WERI-Rb-1 (cell line): ENCODE measurements at places on chromosomes 5 and 9.

- no peak for DNase-seq
Measured at GRCh38 chr5:111975133-111975532, 218.1 kb upstream of the NREP start.

DNA sequence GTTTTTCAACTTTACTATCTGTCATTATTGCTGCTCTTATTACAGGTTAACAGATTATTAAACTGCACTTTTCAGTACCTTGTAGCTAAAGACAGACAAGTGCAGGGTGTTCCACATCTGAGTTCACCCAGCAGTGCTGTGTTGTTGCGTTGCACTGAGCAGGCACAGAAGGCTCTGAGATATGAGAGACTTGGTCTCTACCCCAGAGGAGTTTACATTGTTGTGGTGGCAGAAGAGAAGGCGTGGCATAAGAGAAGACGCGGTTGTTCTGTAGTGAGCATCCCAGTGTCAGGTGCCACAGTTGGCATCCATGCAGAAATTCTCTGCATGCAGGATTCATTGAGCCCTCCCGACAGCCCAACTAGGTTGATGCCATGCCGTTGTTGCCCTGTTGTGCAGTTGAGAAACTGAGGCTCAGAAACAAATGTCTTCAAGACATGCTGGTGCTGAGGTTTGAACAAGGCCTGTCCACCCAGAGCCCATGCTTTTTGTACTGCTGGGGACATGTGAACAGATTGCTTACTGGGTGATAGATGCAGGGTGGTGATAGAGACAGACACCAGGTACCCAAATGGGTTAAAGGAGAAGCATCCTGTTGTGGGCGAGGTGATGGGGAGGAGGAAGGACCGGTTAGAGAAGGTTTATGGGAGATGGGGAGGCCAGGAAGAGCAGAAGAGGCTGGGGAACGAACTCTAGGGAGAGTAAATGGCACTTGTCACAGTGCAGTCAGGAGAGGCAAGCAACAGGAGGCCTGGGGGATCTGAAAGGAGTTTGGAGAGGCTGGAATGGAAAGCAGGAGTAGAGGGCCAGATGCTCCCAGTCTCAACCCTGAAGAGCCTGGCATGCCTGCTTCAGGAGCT, 8.2 kb downstream of the ABL1 start:
- DNase-seq, result no peak

- DNase-seq, result peak; percentile 48
Measured at GRCh38 chr9:91192381-91193086, 169.2 kb downstream of the AUH start.

DNA sequence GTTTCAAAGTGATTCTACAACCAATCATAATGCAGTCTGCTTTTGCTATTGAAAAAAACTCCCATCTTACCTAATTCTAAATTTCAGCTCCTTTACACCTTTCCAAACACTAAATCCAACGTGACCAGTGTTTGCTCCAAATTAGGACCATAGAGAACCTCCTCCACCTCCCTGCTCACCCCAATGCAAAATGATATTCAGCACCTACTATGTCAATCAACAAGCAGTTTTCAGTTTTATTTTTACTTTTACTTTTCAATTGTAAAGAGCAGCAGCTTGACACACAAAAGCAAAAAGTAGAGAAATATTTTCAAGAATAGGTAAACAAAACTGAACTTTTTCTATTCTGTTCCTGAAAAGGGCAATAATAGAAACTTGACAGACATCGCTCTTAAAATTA, 3.4 kb downstream of the FAM13B start:
- DNase-seq, result no peak

DNA sequence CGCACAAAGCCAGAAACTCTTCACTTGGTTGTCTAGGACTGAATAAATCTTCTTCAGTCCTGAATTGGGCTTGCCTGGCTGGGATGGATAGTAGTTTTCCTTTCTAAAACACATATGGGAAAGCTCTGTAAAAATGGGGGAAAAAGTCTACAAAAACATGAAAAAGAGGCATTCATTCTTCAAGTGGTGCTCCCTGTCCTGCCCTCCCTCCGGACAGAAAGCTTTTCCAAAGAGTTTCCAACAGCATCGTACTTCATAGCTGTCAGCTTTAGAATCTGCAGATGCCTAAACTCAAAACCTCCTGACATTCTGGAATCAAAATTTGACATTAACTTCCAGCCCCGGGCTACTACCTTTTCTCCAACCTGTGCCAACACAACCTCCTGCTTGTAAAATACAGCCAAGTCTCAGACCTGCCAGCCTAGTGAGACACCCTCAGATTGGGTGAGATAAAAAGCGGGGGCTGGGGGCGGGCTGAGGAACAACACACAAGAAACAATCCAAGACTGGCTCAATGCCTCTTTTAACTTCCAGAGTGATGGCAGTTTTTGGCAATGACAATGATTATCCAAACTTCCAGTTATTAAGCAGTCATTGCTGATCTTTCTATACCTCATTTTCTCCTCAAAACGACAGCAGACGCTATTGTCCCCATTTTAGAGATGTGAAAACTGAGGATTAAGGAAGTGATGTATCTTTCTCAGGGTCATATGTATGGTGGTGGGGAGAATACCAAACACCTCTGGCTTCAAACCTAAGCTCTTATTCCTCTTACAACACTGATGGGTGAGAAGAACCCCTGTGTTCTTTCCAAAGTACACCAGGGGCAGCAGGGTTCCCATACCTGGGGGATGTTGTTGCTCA, 1.3 kb downstream of the TNC start:
- DNase-seq, result no peak

GRCh38 chr5:177040814-177041420, 18.4 kb downstream of the ZNF346 start:
- DNase-seq, result no peak

GRCh38 chr5:141681695-141682641, at the start of gene ARAP3:
Gene ARAP3, minus strand, starts transcription at chr5:141682230. Its CDS starts 1,744 bp downstream, at chr5:141680486.
- peak; percentile 62 for DNase-seq

DNA sequence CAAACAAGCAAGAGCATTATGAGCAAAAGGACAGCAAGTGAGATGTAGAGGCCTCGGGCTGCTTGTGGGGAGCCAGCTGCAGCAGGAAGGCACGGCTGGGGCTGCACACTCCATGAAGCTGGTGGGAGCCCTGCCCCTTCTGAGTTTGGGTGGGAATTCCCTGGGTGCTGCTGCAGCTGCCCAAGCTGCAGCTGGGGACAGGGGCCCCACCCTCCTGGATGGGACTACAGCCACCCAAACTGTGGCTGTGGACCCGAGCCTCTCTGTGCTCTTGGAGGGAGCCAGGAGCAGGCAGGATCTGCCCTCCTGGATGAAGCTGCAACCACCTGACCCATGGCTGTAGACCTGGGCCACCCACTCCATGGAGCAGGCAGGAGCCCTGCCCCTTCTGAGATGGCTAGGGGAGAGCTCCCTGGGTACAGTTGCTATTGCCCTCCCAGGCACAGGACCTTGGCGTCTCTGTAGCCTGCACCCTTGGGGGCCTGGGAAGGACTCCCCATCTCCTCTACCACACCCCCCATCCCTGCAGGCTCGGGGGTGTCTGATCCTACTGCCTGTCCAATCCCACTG, 159.1 kb downstream of the ERCC6L2 start:
- no peak for DNase-seq

DNA sequence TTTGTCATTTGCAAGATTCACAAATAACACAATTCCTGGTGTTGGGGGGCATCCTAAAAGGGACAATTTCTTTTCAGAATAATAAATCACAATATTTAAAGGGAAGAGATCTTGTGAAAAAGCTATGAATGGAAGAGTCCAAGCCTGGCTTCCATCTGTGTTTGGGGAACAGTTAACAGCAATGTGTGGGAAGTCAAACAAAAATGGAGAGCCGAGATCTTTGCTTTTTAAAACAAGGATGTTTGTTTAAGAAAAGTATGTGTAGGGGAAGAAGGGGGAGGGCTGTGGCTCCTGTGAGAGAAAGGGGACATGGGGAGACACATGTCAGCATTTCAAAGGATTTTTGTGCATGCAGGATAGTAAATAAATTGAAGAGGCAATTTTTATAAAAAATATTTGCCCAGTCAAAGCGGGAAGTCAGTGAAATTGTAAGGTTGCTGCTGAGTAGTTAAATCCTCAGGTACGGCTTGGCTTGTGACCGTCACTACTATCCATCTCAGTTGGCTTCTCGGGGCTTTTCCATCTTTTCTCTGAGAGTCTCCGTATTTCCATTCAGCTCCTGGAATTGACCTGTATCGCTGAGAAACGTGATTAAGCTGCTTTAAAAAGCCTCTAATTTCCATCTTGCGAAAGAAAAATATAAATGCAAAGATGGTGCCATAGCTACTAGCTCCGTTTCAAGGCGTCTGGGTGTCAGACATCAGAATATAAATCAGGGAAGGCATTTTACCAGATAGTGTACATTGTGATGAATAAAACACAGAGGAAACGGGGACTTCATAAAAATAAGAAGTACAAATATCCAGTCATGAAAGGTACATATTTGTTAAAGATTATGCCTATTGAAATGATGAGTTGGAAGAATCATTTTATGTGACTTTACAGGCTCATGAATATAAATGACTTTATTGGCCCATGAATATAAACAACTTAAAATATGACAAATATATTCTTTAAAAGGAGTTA, 52.9 kb upstream of the VCAN start:
- DNase-seq, result no peak

GRCh38 chr5:22226423-22226822, 626.7 kb downstream of the CDH12 start:
- DNase-seq, result no peak

- no peak for DNase-seq
Measured at GRCh38 chr9:91273853-91274552, 87.7 kb downstream of the AUH start.

- no peak for DNase-seq
Measured at GRCh38 chr9:69645488-69645887, 26.7 kb downstream of the APBA1 start.
